Activated CD4-positive, alpha-beta T cell treated with anti-CD3 and anti-CD28 coated beads, Interleukin-2, amount 10 ng/mL, durations not matched to agents 24 days and 14 days (primary cell): ENCODE measurements at places on chromosomes 5 and 9. TPM values are rescaled to one million over a fixed set of nuclear protein-coding genes. Genes with fewer than 3 reads are reported as not detected.
A peak's percentile ranks its signal among the peaks of the same experiment; 100 is the strongest.

DNA sequence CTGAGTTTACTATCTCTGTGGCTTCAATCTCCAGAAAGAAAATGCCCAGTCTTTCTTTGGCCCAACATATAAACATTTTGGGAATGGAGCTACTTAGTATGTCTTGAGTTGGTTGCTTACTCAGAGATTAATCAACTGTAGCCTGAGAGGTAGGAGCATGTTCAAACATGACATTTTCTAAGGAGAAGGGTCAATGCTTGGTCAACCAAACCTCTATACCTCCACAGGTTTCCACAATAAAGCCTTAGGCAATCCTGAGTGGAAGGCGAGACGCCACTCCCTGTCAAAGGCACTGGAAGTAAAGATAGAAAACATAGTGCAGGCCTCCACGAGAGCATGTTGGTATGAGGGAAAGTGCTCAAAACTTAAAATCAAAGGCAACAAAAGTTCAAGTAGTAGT is 411.4 kb downstream of the KCTD16 start:
- H3K36me3 ChIP-seq = no peaks in the 10 kb centered on the region
- no peaks in the 10 kb centered on the region for H3K27me3 ChIP-seq
- no peak overlapping the region for H3K4me3 ChIP-seq

DNA sequence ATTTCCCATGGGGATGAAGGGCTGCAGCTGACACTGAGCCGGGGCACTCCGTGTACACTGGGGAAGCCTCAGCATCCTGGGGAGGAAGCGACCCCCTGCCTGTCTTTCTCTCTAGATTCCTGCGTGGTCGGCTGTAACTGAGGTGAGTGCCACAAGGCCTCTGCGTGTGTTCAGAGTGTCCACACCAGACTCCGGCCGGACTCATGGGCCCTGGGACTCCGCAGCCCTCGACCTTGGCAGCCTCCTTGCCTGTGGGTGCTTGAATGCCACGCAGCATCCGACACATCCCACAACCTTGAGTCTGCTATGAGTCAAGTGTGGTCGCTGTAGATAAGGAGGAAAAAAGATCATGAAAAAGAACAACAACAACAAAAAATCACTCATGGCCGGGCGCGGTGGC is 23.4 kb downstream of the PAEP start:
- H3K27ac ChIP-seq = no peak overlapping the region
- no peaks in the 10 kb centered on the region for H3K4me1 ChIP-seq
- DNase-seq = no peak

DNA sequence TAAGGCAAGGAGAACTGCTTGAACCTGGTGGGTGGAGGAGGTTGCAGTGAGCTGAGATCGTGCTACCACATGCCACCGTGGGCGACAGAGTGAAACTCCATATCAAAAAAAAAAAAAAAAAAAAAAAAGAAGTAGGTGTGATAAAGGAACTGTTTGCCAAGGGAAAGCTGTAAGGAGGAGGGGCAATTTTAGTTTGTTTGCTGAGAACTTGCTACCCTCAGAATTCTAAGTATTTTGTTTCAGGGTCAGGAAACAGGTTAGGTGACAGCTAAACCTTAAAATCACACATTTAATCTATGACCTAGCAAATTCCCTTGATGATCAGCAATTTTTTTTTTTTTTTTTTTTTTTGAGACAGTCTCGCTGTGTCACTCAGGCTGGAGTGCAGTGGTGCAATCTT is 7.2 kb upstream of the ARRDC3 start:
- H3K4me3 ChIP-seq = no peak overlapping the region
- peaks cover 6% of the 10 kb centered on the region for H3K4me1 ChIP-seq
- H3K27ac ChIP-seq = no peak overlapping the region
- peaks cover 4% of the 10 kb centered on the region for H3K27me3 ChIP-seq
- DNase-seq = no peak

GRCh38 chr5:151125421-151125820 is 32.2 kb downstream of the ANXA6 start:
- H3K4me3 ChIP-seq = peak overlapping the region; percentile 44
- H3K27ac ChIP-seq = peak overlapping the region; percentile 82
- peaks cover 35% of the 10 kb centered on the region for H3K4me1 ChIP-seq
- H3K27me3 ChIP-seq = no peaks in the 10 kb centered on the region

- H3K4me1 ChIP-seq = peaks cover 50% of the 10 kb centered on the region
- peak; percentile 72 for DNase-seq
- H3K36me3 ChIP-seq = peaks cover 2% of the 10 kb centered on the region
- H3K27ac ChIP-seq = peak overlapping the region; percentile 25
Measured at GRCh38 chr5:52709167-52709925, 78.4 kb upstream of the ITGA1 start.

GRCh38 chr5:159184236-159184635 is 25.1 kb downstream of the RNF145 start:
- H3K36me3 ChIP-seq = peaks cover 50% of the 10 kb centered on the region
- H3K4me3 ChIP-seq = no peak overlapping the region
- no peak for DNase-seq
- H3K4me1 ChIP-seq = peaks cover 47% of the 10 kb centered on the region

GRCh38 chr9:72271613-72272478 is 93.2 kb downstream of the ZFAND5 start:
- peak; percentile 79 for DNase-seq
- no peaks in the 10 kb centered on the region for H3K36me3 ChIP-seq
- H3K4me3 ChIP-seq = no peak overlapping the region
- no peaks in the 10 kb centered on the region for H3K4me1 ChIP-seq

DNA sequence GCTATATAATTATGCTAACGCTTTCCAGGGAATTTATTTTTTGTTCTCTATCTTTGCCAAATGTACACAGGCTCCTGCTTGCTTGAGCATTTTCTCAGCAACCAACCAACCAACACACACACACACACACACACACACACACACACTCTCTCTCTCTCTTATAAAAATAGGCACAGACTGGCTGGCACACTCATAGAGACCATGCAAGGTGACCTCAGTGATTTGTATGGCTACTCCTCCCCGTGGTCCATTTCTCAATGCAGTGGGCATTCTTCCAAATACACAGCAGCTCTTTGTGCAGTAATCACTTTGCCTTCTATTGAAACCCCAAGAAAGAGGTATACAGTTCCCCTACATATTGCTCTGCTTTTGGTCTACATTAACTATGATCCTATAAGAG is 416.0 kb downstream of the MAN2A1 start:
- peaks cover 36% of the 10 kb centered on the region for H3K4me1 ChIP-seq
- no peak overlapping the region for H3K4me3 ChIP-seq
- H3K36me3 ChIP-seq = no peaks in the 10 kb centered on the region
- no peaks in the 10 kb centered on the region for H3K27me3 ChIP-seq
- no peak for DNase-seq
- no peak overlapping the region for H3K27ac ChIP-seq

DNA sequence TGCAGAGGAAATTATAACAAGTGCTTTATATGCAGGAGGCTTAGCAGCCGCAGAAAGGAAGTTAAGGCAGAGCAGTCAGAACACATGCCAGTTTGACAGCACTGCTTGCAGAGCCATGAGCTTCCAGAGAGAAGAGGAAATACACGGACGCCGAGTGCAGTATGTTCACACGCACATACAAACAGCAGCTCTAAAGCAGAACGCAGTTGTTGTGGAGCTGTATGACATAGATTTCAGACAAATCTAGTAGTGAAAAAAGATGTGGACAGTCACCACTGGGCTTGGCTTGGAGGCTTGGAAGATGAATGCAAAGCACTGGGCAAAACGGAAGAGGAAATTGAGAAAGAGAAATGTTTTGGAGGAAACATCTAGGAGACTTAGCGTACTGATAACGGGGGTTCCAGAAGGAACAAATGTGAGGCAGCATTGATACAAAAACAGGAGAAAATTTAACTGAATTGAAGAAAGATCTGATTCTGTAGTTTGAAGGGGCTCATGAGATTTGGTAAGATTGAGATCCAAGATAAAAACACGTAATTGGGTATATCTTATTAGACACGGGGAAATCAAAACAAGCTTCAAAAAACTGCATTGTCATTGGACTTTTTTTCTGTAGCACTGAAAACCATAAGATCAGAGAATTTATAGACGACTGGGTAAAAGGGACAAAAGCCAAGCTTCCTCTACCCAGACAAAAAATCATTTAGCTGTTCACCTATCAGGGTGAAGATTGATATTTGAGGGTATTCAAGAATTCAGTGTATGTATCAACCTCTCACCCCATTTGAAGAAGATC is 19.6 kb upstream of the ROPN1L start:
- H3K36me3 ChIP-seq = peaks cover 82% of the 10 kb centered on the region
- DNase-seq = no peak
- no peaks in the 10 kb centered on the region for H3K27me3 ChIP-seq
- no peak overlapping the region for H3K4me3 ChIP-seq

GRCh38 chr5:131959906-131960305 is 14.4 kb upstream of the MEIKIN start:
- H3K36me3 ChIP-seq = peaks cover 28% of the 10 kb centered on the region
- H3K27ac ChIP-seq = no peak overlapping the region
- H3K27me3 ChIP-seq = peaks cover 3% of the 10 kb centered on the region
- H3K4me3 ChIP-seq = no peak overlapping the region

DNA sequence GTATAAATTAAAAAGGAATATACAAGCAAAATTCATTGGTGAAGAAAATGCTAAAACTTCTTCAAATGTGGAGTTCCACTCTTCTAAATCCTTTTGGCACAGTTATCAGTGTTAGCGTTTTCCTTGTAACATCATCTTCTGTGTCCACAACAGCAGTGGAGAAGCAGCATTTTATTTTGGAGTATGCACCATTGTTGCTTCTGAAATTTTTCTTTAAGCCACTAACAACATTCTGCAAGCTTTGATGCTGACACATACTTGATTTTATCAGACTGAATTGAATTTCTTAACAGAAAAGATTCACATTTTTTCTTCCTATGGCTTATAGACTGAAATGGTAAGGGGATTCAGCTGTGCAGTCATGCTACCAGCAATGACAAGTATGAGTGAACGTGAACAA is 60.8 kb upstream of the PTGER4 start:
- peaks cover 24% of the 10 kb centered on the region for H3K4me1 ChIP-seq
- peaks cover 2% of the 10 kb centered on the region for H3K36me3 ChIP-seq
- no peaks in the 10 kb centered on the region for H3K27me3 ChIP-seq
- no peak for DNase-seq
- H3K4me3 ChIP-seq = no peak overlapping the region

DNA sequence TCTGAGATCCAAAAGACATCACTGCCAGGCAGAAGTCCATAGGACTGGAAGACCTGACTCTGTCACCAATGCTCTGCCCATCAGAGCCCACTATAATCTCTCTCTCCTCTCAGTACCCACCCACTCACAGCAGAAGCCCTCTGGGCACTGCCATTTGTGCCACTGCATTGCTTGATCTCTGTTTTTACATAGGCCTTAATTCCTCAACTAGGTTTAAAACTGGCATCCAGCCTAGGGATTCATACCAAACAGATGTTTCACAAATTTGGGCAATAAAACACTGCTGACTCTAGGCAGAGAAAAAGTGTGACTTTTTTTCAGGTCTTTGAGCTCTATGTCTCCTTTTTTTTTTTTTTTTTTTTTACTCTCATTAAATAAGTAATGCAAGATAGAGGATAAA is 91.1 kb upstream of the RANBP3L start:
- H3K4me3 ChIP-seq = no peak overlapping the region
- no peak overlapping the region for H3K27ac ChIP-seq
- H3K4me1 ChIP-seq = no peaks in the 10 kb centered on the region
- DNase-seq = no peak
- H3K36me3 ChIP-seq = no peaks in the 10 kb centered on the region
- peaks cover 11% of the 10 kb centered on the region for H3K27me3 ChIP-seq

DNA sequence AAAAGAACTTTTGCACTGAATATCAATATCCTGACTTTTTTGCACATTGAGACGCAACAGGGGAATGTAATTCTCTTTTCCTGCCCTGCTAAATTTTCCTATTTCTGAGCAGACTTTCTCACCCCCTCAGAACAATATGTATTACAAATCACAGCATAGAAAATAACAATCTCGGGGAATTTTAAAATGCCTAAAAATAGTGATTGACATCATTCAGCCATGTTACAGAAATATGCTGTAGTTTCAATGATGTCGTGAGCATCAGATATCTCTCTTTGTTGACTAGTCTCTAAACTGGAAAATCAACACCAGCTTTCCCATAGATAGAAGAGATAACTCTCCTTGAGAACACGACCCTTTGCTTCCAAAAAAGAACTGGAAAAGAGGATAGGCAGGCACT is 166.7 kb downstream of the ZDHHC21 start:
- no peak for DNase-seq
- no peak overlapping the region for H3K4me3 ChIP-seq
- no peak overlapping the region for H3K27ac ChIP-seq

DNA sequence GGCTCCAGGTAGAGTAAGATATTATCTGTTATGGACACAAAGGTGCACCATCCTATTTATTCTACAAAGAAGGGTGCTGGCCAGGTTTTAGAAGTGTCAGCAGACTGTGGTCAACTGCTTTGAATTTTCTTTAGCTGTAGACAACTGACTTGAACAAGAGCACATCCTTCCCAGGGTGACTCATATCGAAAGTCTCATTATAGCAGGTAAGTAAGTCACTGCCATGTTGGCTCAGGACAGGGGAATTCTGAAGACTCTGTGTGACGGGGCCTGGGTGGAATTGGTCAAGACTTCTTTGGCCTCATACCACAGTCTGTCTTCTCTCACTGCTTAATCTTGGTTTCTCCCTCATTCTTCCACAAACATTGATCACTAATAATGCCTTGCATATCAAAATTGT is 214.5 kb upstream of the CDH9 start:
- H3K36me3 ChIP-seq = no peaks in the 10 kb centered on the region
- H3K4me3 ChIP-seq = no peak overlapping the region
- no peak overlapping the region for H3K27ac ChIP-seq
- H3K27me3 ChIP-seq = no peaks in the 10 kb centered on the region
- DNase-seq = no peak

GRCh38 chr9:130129432-130130061 is 42.7 kb upstream of the NCS1 start:
- H3K27ac ChIP-seq = peak overlapping the region; percentile 97
- H3K27me3 ChIP-seq = no peaks in the 10 kb centered on the region
- DNase-seq = peak; percentile 65
- peaks cover 45% of the 10 kb centered on the region for H3K36me3 ChIP-seq

DNA sequence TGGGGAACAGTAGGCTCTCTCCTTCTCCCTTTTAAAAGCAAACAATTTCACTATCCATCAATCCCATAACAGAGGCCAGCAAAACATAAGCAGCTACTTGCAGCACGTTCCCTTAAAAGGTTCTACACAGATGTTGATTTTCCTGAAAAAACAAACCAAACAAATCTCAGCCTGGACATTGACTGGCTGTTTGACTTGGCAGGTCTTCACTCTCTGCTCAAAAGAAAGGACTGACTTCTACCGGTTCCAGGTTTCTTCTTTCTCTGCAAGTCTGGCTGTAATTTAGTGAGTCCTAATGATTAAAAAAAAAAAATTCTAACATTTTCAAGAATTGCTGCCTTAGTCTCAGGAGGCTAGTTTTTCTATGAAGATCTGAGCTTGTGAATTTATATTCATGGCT is 203.1 kb upstream of the EFNA5 start:
- DNase-seq = no peak
- peaks cover 5% of the 10 kb centered on the region for H3K4me1 ChIP-seq
- H3K4me3 ChIP-seq = no peak overlapping the region
- no peaks in the 10 kb centered on the region for H3K27me3 ChIP-seq
- H3K27ac ChIP-seq = no peak overlapping the region

- no peak for DNase-seq
- H3K27me3 ChIP-seq = no peaks in the 10 kb centered on the region
- H3K36me3 ChIP-seq = peaks cover 48% of the 10 kb centered on the region
- peak overlapping the region; percentile 72 for H3K27ac ChIP-seq
Measured at GRCh38 chr9:129910628-129911567, 75.6 kb downstream of the USP20 start.

The SYK gene
- total RNA-seq = 0.05 and 0.16 TPM in 2 replicates

The DBH gene
- total RNA-seq = not detected in 2 replicates

The TAF1L gene
- 0.05 TPM in 1 of 2 replicates, not detected in the other for total RNA-seq

The TMEFF1 gene
- total RNA-seq = 0.16 TPM in 1 of 2 replicates, not detected in the other

The CATSPER3 gene
- total RNA-seq = 0.54 and 0.64 TPM in 2 replicates

The TRPM3 gene
- not detected in 2 replicates for total RNA-seq

The PAX5 gene
- 0.16 and 0.33 TPM in 2 replicates for total RNA-seq

The ELAVL2 gene
- total RNA-seq = not detected in 2 replicates
